NCI-H1930 (cell line): ENCODE measurements at places on chromosomes 12 and 14.

- DNase-seq = no peak
Measured at GRCh38 chr14:75234173-75235115, 44.2 kb upstream of the FOS start.

DNA sequence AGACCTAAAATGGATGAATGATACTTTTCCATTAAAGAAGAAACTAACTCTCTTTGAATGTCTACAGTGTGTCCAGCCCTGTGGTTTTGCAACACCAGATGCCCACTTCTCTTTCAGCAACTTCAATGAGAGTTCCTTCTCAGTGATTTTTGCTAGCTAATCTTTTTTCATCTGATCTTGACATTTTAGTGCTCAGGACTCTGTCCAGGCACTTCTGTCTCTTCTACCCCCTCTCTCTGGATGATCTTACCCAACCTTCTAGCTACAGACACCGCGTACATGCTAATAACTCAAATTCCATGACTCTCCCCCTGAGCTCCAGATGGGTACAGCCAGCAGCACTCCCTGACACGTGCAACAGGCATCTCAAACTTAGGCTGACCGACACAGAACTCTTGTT lies 161.1 kb upstream of the FOXN3 start:
- no peak for DNase-seq

DNA sequence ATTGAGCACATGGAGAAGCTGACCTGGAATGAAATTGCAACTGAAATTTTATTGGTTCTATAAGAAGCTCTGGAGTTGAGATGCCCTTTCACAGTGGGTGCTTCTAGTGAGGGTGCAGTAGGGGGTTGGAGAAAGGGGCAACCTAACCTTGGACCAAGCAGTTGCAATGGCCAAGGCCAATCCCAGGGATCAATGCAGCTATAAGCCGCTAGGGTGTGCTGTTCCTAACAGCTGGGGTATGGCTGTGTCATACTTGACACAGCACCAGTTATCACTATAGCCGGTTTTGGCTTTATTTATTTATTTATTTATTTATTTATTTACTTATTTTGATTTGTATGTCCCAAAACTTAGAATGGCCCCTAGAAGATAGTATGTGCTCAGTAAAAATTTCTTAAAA lies 505.9 kb downstream of the FLRT2 start:
- no peak for DNase-seq

GRCh38 chr12:42728287-42728686 lies 138.7 kb upstream of the PRICKLE1 start:
- no peak for DNase-seq

- DNase-seq = no peak
Measured at GRCh38 chr12:30746190-30746589, 8.6 kb downstream of the CAPRIN2 start.

- DNase-seq = peak; percentile 31
Measured at GRCh38 chr12:4762773-4763172, 42.6 kb downstream of the GALNT8 start.

DNA sequence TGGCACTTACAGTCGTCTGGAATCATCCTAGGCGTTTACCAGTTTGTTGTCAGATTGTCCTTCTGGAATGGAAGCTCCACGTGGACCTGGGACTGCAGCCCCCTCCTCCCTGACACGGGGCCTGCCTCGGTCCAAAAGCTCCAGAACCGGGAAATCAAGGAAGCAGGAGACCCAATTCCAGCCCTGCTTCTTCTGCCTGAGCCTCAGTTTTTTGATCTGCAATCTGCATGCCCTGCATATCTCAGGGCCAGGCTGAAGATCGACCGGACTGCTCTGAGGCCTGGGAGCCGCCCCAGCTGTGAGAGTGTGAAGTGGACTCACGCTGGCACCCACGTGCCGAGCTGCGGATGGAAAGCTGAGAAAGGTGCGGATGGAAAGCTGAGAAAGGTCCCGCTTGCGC lies 98.6 kb downstream of the SETD3 start:
- DNase-seq = no peak

DNA sequence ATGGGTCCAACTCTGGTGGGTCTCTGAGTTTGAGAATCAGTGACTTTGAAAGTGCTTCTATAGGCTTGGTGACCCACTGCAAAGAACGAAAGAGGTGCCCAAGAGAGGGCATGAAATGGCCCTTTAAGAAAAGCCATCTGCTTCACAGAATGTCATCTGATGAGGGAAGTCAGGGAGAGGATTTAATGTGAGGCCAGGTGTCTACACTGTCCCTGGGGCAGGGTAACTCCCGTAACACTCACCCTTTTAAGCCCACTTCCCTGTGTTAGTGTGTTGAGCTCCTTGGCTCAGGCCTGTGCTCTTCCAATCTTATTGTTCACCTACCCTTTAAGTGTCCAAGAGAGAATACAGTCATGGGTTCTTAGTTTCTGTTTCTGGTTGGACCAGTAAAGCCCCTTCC lies 16.4 kb upstream of the SRSF5 start:
- DNase-seq = no peak

- no peak for DNase-seq
Measured at GRCh38 chr12:109618082-109618481, 44.5 kb downstream of the MVK start.

DNA sequence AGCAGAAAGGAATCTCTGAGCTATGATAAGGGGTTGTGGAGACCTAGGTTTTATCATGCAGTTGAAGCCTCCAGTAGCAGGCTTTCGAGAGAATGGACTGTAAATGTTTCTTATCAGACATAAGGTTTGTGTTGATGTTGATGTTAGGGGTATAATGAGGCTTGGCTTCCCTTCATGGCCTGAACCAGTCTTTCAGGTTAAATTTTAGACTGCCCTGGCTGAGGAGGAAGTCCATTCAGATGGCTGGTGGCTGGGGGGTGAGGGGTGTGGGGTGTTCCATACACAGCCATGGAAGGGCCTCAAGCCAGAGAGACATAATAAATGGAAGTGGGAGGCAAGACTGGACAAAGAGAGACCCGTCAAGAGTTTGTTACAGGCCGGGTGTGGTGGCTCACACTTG lies 65.1 kb downstream of the IRF2BPL start:
- DNase-seq = no peak

- no peak for DNase-seq
Measured at GRCh38 chr12:106106892-106107291, 31.9 kb downstream of the NUAK1 start.

DNA sequence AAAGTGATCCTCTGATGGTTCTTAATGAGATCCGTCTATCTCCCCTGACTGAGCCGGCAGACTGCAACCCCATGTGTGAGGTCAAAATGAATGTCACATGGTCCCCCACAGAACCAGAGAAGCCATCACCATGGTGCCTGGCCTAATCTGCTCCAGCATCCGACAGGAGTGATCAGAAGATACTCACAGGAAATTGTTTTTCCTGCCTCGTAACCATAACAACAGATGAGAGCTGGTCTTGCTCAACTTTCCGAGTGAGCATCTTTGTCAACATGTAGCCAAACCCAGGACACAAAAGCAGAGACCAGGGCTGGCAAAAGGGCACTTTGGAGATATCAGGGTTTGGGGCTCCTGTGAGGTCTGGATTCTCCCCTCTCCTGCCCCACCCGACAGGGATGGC lies 72.1 kb upstream of the C14orf180 start:
- DNase-seq = no peak

DNA sequence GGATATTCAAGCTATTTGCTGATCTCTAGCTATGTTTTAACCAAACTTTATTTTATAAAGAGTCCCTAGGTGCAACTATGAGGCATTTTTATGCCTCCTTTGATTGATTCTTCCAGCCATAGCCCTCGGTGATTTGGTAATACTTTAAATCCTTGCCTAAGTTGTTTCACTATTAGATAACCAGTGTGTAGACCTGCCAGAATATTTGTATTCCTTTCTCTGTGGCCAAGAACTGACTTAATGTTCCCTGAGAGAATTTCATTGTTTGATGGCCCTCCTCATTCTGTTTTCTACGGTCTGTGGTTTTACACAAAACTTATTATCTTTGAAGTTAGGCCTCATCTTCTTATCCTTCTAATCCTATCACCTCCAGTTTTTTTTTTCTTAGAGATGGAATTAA lies 109.7 kb upstream of the MDGA2 start:
- no peak for DNase-seq

DNA sequence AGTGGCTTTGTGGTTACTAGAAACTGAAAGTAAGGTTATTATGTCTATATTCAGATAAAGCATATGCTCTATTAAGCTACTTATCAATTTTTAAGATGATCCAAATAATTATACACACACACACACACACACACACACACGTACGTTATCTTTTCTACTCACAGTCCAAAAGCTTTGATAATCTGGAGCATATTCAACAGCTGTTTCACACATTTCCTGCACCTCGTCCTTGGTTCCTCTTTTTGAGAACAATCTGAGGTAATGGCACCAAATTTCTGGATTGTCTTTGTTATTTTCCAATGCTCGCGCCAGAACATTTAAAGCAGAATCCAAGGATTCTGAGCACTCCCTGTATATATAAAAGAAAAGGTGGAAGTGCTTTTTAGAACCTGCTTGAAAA lies 37.5 kb downstream of the ZFC3H1 start:
- DNase-seq = no peak

- no peak for DNase-seq
Measured at GRCh38 chr12:52119398-52120254, 40.1 kb downstream of the SMIM41 start.

GRCh38 chr12:53695152-53696145 lies 19.6 kb upstream of the ATP5MC2 start:
- peak; percentile 50 for DNase-seq

DNA sequence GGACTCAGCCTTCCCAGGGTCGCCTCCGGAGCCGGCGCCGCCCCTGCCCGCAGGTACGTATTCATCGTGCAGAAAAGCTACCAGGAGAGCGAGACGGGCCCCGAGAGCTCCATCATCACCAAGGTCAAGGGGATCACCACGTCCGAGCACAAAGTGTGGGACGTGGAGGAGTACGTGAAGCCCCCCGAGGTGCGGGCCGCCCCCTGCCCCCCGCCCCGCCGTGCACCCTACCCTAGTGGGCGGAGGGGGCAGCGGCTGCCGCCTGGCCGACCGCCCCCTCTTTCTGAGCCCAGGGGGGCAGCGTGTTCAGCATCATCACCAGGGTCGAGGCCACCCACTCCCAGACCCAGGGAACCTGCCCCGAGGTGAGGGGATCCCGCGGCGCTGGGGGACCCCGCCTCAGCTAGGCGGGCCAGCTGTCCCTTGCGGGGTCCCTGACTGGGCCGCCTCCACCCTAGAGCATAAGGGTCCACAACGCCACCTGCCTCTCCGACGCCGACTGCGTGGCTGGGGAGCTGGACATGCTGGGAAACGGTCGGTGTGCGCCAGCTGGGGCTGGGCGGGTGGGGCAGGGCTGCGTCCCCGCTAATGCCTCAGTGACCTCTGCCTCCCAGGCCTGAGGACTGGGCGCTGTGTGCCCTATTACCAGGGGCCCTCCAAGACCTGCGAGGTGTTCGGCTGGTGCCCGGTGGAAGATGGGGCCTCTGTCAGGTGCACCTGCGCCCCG lies 973 bp downstream of the P2RX2 start:
- no peak for DNase-seq

- no peak for DNase-seq
Measured at GRCh38 chr14:94638961-94639817, 27.0 kb downstream of the SERPINA3 start.

DNA sequence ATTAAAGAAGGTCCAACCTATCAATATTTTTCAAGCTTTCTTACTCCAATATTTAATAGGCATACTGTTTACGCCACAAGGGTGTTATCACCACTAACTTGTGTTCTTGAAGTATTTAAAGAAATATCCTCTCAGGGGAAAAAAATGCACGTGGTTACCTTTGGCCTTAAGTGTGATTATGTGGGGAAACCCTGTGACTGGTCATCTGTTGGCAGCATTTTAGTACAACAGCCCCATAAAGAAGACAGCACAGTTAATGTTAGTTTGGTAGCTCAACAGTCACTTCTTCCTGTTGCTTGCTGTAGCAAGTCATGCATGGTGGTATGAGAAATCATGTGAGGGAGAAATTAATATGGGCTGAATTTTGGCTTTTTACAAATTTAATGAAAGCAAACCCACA lies 1021.5 kb upstream of the TMEM132C start:
- DNase-seq = no peak

DNA sequence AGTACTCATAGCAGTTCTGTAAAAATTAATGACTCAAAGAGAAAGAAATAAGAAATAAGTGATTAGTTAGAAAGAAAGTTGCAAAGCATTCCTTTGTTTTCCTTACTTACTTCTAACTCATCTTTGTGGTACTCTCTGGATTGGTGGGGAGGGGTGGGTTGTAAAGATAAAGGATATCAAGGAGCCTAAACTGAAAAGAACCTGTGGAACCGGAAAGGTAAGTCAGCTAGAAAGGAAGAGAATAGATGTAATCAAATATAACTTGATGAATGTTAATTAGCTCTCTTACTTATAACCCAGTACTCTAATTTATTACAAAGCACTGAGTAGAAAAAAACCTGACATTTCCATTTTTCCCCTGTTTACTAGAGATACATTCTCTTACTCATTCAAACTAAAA lies 37.5 kb upstream of the KRR1 start:
- DNase-seq = no peak

DNA sequence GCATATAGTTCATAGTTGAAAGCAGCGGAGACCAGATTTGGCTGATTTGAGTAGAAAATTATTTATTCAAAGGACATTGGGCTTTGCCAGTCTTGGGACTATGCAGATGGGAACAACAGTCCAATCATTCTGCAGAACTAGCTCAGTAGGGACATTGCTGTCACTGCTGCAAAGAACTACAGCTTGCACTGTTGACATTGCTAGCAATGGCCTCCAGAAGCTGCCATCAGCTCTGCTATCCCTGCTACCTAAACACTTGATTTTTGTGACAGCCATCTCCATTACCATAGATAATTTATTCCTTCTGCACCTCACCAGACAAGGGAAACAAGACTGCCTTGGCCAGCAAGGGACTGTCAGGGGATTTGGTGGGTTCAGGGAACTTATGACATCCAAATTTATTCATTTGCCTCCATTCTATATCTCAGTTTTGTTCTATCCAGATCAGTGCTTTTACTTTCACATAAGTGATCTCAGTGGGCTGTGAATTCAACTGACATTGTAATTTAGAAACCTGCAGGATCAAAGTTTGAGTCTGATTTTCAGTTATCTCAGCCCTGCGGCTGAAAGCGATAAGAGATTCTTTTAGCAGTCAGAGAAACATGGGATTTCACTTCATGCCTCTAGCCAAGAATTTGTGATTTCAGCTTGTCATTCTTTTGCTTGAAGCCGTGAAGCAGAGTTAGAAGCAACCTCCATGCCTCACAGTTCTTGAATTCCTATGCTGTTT lies 136.7 kb upstream of the FBXO33 start:
- DNase-seq = no peak

GRCh38 chr12:55675666-55676065 lies 32.0 kb downstream of the ITGA7 start:
- DNase-seq = no peak

- no peak for DNase-seq
Measured at GRCh38 chr14:65258391-65258790, 154.1 kb upstream of the FUT8 start.
